Gastroesophageal sphincter (tissue), 4 donors: ENCODE measurements at places on chromosomes 4 and X.

GRCh38 chr4:159224408-159224807, 121.5 kb downstream of the RAPGEF2 start:
- ATAC-seq: no peak

DNA sequence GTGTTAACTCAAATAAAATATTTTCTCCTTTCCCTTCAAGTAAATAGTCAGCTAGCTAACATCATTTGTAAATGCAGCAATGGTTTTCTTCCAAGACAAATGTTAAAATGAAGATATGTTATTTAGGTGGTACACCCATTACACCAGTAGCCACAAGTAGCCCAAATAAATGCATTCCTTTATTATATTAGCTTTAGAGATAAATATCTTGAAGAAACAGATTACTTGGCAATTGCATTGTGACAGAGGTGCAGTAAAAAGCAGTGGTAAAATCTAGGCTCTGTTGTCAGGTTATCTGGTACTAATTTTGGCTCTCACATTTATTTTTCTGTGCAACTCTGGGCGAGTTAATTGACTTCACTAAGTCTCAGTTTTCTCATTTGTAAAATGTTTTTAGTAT, 193.0 kb downstream of the NAA11 start:
- no peak for ATAC-seq

- ATAC-seq: no peak
These were observed at the start of gene CWH43 for GRCh38 chr4:48985976-48986653. CWH43 (plus strand) TSS chr4:48986275; CDS start chr4:48986430, 155 bp downstream.

- no peak for ATAC-seq
These were observed 35.0 kb downstream of the INTU start for GRCh38 chr4:127667772-127668171.

DNA sequence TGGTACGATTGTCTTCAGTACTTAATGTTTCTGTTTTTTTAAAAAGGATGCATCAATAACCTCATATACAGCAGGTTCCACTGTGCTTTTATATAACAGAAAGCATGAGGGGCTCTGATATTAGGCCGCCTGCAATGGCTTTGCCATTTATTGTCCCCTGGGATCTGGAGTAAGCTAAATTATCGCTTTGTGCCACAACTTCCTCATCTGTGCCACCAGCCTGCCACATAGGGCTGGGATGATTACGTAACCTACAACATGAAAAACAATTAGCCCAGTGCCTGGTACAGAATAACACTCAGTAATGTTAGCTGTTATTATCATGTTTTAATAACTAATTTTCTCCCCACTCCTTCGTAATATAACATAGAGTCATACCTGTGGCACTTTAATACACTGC, 65.5 kb upstream of the TRIM2 start:
- ATAC-seq: no peak

- ATAC-seq: no peak
These were observed 248.6 kb downstream of the PCDH18 start for GRCh38 chr4:137283737-137284136.

GRCh38 chr4:79875344-79875899, 197.6 kb downstream of the ANTXR2 start:
- ATAC-seq: peak; percentile 46

GRCh38 chr4:112418092-112418491, 97.9 kb downstream of the NEUROG2 start:
- ATAC-seq: no peak

DNA sequence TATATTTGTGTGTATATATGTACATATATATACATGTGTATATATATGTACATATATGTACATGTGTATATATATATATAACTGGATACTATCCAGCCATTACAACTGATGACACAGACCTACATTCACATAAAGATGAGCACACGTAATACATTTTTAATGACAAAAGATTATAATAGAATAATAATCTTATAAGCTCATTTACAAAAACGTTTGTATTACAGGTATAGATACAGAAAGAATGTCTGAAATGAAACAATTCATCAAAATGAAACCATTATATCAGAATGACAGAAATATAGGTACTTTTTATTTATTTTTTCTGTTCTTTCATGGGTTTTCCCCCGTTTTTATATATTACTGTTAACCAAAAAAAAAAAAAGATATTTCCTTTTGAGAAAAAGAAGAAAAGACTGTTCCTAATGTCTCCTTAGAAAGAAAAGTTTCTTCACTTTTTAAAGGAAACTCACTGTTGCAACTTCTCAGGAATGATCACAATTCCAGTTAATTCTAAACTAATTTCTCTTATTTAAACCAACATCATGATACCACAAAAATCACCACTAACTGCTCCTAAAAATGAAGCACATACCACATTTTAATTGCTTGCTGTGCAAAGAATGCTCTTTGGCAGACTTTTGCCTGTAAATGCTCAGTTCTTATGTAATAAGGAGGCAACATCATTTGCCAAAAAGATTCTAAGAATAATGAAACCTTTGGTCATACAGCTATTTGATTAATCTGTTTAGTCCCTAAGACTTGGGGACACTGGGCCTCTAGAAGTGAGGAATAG, 18.9 kb downstream of the LEF1 start:
- ATAC-seq: no peak
